ENCODE measurements at places on chromosomes 7 and 10.

- no peak for DNase-seq
Observed at GRCh38 chr7:945147-945555, 9.3 kb downstream of the ADAP1 start.

- DNase-seq = no peak
Observed at GRCh38 chr10:86345859-86346798, 20.5 kb downstream of the GRID1 start.

GRCh38 chr10:79378383-79378646, 31.0 kb downstream of the PPIF start:
- no peak for DNase-seq

GRCh38 chr10:45585131-45585530, 87.4 kb downstream of the ZFAND4 start:
- no peak for DNase-seq

DNA sequence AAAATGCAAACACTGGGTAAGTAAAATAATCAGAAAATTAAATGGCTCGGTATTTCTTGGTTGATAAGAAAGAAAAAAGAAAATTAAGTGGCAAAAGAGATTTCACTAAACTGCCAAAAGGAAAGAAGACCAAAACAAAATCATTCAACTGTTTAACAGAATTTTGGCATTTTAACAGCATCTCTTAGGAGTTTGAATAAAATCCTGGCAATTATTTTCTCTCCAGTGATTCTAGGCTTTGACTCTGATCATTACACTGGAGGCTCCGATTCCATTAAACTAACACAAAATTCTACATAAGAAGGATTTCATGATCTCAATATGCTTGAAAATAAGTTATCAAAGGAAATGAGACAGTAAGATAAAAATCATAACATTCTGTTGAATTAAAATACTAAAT, 62.3 kb downstream of the ARHGAP21 start:
- DNase-seq = no peak

DNA sequence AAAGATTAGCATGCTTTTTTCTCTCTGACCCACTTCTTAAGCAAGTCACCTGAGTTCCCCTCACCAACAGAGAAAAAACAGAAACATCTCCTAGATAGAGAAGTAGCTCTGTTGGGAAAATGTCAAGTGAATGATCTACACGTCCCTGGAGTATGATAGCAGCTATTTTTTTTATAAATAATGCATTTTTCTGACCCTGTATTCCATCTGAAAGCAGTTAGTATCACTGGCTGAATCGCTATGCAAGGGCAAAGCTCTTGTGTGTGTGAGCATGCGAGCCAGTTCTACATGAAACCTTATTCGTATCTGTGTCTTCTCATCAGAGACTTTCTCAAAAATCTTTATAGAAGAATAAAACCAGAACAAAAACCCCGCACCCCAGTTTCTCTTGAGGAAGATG, 8.2 kb downstream of the ANKMY2 start:
- no peak for DNase-seq

DNA sequence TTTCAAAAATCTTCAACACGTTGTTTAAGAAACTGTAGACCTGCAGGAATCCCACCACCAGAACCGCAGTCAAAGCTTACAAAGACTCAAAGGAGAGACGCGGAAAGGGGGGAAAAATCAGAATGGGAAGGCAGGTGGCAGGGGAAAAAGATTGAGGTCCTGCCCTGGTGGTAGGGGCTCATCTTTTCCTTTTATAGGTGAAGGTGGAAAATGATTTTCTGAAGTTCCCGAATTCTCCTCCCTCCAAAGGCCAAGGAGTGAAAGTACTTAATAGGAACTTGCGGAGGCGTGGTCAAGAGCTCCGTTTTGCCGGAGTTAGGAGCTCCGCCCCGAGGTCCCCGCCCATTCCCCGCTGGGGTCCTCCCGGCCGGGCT, 724 bp downstream of the BBIP1 start:
- no peak for DNase-seq

- no peak for DNase-seq
Observed at GRCh38 chr10:33900596-33900995, 566.1 kb upstream of the NRP1 start.

DNA sequence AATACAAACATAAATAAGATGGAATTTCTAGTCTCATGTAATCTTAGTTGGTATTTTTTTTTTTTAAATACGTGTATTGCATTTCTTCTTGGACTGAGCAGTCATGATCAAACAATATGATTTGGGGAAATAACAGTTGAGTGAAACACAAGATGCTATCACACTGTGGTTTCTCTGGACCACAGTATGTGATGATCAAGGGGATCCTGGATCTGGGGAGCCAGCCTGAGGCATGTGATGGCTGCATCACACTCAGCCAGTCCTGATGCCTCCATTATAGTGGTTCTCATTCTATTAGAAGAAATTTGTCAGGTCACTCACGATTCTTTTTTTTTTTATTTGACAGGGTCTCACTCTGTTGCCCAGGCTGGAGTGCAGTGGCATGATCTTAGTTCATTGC, 495.9 kb upstream of the POT1 start:
- no peak for DNase-seq

- no peak for DNase-seq
Observed at GRCh38 chr10:73634421-73634820, 6.9 kb downstream of the MYOZ1 start.

GRCh38 chr10:386771-387592, 251.7 kb downstream of the ZMYND11 start:
- DNase-seq = no peak

GRCh38 chr10:110305767-110306451, 1.2 kb upstream of the SMNDC1 start:
- DNase-seq = no peak

GRCh38 chr7:2809903-2810625, 34.0 kb downstream of the GNA12 start:
- DNase-seq = no peak
